ENCODE measurements at places on chromosomes 12 and 14.

GRCh38 chr12:64008596-64008995, 164.1 kb downstream of the SRGAP1 start:
- no peak for DNase-seq

GRCh38 chr14:70873627-70874026, 33.6 kb upstream of the PCNX1 start:
- no peak for DNase-seq

DNA sequence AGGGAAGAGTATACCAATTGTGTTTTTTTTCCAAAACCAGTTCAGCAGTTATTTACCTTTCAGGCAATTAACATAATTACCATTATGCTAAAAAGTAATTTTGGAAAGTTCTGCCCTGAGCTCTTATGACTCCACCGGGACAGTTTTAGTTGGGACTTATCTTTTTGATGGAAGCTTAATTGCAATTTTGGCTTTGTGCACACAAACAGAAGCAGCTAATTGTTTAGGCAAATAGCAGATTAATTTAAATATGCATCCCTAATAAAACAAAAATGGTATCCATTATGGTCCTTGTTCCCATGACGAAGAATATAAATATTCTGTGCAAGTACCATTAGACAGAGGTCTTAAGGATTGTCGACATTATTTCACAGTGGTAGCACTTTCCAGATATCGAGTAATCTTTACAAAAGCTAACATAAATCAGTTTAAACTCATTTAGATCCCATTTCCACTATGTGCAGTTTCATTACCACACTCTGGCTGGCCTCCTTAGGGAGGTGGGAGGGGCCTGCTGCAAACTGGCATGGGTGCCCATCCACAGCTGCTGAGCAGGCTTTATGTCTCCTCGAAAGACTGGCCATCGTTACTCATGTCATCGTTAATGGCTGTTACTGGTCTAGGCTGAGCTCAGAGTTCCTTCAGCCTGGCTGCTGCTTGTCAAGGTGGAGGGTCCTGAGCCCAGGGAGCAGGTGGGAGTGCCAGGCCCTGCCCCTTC, 68.2 kb downstream of the FBXW8 start:
- no peak for DNase-seq

- DNase-seq: no peak
Observed at GRCh38 chr14:28762955-28763326, 3.6 kb upstream of the FOXG1 start.

- no peak for DNase-seq
Observed at GRCh38 chr12:26269562-26270284, 74.3 kb downstream of the SSPN start.

- peak; percentile 82 for DNase-seq
Observed at GRCh38 chr14:24429395-24430142, at the start of the genes CBLN3 and KHNYN. Gene CBLN3, minus strand, starts transcription at chr14:24429668. Its CDS starts 614 bp downstream, at chr14:24429054. Gene KHNYN, plus strand, starts transcription at chr14:24429954. Its CDS starts 777 bp downstream, at chr14:24430731.

DNA sequence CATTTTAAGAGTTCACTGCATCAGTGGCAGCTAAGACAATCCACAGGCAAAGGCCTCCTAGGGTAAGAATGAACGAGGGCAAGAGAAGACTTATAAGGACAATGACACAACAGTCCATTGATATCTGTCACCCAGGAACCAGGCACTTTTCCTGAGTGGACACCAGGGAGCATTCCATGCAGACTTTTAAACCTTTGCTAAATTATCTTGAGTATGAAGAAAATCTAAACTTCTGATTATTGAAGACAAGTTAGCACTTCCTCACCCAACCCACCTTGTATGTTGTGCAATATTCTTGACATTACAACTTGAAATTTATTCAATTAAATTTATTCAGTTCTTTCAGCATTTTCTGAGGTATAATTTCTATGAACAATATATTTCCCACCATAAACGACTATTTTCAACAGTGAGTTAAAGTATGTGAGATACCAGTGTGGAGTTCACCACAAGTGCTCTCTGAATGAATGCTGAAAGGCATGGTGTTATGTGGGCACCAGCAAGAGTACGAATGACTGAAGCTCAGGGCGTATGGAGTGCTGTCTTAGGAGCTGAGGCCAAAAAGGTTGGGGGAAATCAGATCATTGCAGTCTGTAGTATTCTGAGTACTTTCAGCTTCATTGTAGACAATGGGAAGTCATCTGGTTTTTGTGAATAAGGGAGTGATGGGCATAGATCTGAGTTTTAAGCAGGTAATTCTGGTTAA, 124.3 kb upstream of the LMNTD1 start:
- DNase-seq: no peak

- DNase-seq: no peak
Observed at GRCh38 chr14:53510281-53510912, 357.3 kb upstream of the DDHD1 start.

DNA sequence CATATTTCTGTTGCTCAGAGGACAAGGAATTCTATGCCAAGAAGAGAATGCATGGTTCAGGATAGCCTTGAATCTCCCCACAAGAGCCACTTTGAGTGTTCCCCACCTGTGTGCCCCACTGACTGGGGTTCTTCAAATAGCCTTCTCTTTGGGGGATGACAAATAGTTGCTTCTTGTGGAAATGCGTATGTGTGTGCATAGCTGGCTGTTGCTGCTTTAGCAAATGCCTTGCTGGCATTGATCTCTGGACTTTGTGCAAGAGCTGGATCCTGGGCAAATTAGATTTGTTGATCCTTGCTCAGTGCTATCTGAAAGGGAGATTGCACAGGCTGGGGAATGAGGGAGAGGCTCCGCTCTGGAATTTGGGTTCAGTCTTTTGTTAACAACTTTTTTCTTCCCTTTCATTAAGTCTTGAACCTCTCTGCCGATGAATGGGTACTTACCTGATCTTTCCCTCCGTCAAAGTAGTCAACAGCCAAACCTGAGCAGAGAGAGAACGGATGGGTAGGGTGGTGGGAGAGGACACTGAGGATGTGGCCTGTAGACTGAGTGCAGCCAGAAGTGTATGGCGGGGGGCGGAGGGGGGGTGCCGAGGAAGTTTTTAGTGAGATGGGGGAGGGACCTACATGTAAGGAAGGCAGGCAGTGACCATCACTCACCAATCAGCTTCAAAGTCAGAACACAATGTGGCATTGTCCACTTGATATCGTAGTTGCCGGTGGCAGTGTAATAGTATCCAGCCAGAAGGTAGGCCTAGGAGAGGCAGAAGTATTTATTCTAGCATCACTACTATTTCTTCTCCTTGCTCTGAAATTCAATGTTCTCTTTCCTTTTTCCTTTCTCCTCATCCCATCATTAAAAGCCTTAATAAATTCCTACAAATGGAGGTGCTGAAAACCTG, 10.7 kb downstream of the EMG1 start:
- no peak for DNase-seq

GRCh38 chr12:117567644-117568216, 206.3 kb upstream of the NOS1 start:
- no peak for DNase-seq

Data from nephron progenitor cell (in vitro differentiated cells).